ENCODE measurements at places on chromosomes 13 and 19.

DNA sequence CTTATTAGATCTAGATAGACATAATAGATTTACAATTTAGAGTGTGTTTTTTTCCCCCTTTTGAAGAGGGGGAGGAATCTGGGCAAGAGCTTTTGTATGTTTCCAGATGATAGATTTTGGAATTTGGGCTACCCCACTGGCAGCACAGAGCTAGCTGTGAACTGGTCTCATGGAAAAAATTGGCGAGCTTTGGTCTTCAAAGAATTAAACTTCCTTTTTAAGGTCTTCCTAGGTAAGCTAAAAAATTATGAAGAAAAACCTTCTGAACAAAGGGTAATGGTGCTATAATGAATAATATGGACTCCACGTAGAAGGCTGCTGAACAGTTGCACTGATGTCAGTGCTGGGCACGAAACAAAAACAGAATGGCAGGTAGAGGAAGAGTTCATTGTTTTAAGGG is 109.3 kb downstream of the ZIC5 start:
- DNase-seq: no peak

GRCh38 chr19:45469945-45470761 is 2.4 kb downstream of the FOSB start:
- DNase-seq: no peak

DNA sequence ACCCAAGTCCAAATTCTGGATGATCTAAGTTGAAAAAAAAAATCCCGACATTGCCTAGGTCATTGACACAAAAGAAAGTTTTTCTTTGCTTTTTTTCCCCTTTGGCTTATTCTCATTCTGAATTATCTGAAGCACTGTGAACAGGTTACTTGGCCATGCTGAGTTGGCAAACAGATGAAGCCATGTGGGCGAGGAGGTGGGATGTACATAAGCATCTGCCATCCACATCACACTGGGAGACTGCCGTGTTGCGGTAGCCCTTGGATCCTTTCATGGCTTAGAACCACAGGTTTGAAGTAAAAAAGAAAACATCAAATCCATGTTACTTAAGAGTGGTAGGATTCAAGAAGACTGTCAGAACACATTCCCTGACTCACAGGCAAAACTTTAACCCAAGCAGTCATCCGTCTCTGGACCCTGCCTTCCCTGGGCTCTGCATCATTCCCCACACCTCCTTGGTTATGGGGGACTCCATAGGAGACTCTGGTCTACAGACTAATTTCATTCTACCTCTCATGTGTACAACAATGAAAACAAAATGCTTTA is 242.5 kb upstream of the SERP2 start:
- no peak for DNase-seq

GRCh38 chr13:24777171-24777570 is 13.2 kb downstream of the RNF17 start:
- no peak for DNase-seq

GRCh38 chr13:112955956-112956355 is 13.1 kb upstream of the MCF2L start:
- DNase-seq: no peak

DNA sequence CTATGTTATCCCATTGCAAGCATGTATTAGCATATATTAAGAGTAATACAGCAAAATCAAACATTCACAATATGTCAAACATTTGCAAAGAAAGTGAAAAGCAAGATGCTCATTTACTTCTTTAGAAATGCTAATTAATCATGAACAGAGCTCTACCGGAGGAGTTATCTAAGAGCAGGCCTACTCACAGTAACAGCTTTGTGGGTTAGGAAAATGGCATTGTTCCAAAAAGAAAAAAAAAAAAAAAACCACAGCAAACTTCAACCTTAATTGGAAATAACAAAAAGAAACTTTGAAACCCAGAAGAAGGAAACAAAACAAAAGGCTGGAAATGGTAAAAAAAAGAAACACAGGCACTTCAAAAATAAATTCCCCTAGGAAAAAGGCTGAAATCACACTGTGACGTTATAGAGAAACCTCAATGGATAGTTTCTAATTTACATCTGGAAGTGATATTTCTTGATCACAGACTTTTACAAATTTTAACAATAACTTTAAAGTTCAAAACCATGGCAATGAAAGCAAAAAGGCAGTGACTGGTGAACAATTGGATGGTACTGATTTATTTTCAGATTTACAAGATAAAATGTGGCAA is 1236.8 kb upstream of the SPRY2 start:
- DNase-seq: no peak

DNA sequence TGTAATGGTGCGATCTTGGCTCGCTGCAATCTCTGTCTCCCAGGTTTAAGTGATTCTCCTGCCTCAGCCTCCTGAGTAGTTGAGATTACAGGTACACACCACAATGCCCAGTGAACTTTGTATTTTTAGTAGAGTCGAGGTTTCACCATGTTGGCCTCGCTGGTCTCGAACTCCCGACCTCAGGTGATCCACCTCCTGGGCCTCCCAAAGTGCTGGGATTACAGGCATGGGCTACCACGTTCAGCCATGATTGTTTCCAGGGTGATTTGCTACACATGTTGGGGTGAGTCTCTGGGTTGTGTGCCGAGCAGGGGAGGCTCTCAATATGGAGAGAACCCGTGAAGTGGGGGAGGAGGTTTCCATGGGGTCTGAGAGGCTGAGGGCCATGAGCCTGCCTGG is 24.8 kb upstream of the CEACAM21 start:
- DNase-seq: peak; percentile 58

DNA sequence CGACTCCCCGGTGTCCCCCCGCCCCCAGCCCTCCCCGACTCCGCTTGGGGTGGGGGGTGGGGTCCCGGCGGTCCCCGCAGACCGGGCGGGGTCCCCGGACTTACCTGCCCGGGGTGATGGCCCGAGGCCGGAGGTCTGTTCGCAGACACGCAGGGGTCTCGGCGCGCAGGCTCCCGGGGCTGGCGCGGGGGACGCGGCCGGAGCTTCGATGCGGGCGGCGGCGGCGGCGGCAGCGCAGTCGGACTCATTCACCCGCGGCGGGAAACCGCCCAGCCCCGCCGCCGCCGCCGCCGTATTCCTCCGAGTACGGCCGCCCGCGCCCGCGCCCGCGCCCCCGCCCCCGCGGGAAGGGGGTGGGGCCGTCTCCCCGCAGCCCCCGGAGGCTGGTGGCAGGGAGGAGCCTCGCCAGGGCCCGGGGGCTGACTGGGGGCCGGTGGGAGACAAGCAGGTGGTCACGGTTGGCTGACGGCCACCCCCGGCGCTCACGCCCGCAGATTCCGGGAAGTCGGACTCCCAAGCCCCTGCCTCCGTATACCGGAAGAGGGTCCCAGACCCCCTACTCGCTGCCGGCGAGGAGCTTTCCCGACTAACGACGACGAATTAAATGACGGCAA is at the start of gene C2CD4C:
TSS of gene C2CD4C (minus strand) at position 246 of the 614 bp plus-strand sequence. CDS start 786 bp downstream, outside the sequence.
- DNase-seq: peak; percentile 34

DNA sequence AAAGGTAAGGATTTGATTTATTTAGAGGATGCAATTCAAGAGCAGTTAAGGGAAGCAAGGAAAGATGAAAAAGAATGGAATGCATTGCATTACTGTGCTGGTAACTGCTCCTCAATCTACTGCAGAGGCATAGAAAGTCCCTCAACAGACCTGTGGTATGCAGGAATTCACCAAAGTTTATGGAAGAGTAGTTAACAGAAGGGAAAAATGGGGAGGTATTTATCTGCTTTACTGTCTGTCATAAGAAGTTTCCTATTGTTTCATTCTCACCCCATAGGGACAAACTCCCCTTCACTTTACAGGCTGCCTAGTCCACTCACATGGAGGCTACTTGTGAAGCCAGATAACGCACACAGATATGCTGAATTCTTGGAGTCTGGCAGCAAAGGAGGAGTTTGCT is 354.9 kb upstream of the SPRY2 start:
- DNase-seq: no peak

All from activated CD4-positive, alpha-beta T cell treated with anti-CD3 and anti-CD28 coated beads, Interleukin-2, amount 50 U/mL, for 48 hours (primary cell).